SK-N-SH treated with all-trans-retinoic acid at 6 μM for 48 hours (cell line): ENCODE measurements at places on chromosomes 13 and 19.

DNA sequence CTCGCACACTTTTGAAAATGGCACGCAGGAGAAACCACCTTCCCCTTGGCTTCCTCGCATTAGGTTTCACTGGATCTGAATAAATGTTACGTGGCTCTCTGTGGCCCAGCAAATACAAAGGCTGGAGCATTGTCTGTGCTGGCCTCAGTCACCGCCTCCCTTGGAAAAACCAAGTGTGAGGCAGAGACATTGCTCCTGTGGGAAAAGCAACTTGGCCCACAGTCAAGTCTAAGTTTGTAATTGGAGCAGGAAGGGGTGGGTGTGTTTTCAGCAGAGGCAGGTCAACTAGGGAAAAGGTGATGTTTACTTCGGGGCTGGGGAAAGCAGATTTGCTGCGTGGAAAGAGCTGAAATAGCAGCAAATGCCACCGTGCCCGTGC is 101.6 kb downstream of the IRS2 start:
- ATAC-seq, result no peak

- ATAC-seq, result no peak
These were observed 11.3 kb upstream of the CCNP start for GRCh38 chr19:40237791-40238190.

- ATAC-seq, result peak; percentile 76
These were observed 305.1 kb downstream of the KCNRG start for GRCh38 chr13:50320271-50320862.

GRCh38 chr13:81393721-81394120 is 1052.8 kb upstream of the SPRY2 start:
- no peak for ATAC-seq
